ENCODE measurements at places on chromosomes 2 and 18.

GRCh38 chr2:7632420-7632819 is 715.2 kb downstream of the RNF144A start:
- DNase-seq = no peak

DNA sequence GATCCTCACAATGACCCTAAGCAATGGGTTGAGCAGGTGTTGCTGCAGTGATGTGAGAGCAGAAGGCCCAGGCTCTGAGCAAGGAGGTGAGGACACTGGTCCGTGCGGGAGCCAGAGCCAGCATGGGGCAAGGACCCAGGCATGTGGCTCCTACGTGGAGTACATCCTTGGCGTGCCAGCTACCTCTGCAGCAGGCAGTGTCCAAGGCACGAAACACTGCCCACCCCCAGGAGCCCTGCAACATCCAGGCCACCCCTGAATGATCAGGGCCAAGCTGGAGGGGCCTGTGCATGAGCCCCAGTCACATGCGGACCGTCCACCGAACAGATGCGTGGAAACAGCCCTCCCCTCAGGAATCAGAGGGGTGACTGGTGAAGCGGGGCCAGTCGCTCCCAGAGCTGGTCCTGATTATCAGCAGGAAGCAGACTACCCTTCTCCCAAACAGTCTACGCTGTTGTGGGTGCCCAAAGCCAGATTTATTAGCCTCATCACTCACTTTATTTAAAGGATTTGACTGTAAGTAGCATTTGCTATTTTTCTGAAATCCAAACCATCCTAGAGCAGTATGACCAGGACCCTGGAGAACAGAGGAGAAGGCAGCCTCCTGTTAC is 16.8 kb downstream of the CELF4 start:
- DNase-seq = no peak

DNA sequence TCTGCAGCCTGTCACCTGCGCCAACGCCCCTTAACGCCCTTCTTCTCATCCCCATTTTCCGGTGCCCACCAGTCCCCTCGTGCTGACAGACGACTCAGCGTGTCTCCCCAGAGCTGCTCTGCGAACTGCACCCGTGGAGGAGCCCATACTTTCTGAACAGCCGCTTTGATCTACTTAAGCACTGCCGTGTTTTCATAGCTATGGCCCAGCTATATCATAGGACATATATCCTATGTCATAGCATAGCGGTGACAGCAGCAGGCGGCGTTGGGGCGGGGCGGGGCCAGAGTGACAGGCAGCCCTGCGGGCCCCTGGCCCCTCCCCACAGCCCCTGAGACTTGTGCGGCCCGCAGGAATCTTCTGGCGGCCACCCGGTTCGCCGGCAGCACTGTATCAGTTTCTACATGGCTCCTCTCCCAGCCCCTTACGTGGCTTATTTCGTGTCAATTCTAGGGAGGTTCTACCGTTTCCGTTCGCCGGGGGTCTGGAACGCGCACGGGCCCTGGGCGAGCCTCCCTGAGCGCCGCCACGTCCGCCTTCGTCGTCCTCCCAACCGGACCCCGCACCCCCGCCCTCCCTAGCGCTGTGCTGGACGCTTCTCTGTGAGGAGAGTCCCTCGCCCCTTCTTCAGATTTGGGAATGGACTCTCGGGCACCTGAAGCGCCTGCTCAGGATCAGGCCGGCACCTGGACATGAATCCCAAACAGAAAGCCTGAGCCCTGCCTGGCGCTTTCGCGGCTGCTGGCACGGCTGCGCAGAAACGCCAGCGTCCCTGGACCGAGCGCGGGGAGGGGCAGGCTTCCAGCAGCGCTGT is 35.4 kb downstream of the PTPN18 start:
- DNase-seq = peak; percentile 76

DNA sequence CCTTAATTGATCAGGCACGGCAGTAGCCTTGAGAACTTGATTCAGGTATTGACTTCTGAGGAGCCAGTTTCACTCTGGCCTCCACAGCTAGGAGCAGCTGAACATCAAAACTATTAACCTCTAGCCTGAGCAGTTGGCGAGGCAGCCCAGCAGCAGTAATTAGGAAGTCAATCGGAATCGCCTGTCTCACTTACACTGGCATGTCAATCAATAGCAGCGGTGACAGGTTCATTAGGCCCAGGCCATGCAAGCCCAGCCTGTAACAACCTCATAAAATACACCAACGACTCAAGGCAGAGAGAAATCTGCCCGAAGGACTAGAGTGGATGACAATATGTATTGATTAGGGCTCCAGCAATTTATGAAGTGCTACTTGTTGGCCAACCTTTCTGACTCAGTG is 255.4 kb upstream of the SKOR2 start:
- no peak for DNase-seq

DNA sequence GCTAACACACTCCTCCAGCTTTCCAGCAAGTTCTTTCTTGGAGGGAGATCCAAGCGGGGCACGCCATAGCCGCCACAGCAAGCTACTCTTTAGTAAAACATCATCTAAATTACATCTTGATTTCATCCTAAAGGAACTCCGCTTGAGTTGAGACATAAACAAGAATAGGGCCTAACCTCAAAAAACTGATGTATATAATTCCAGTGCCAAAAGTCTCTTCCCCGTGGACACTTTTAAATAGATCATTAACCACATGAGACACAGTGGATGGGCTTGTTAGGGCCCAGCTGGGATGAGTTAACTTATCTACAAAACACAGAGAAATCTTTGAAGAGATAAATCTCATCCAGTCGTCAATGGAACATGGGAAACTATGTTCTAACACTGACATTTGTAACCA is 20.8 kb upstream of the MLPH start:
- no peak for DNase-seq

- no peak for DNase-seq
Measured at GRCh38 chr2:73997813-73998212, 13.1 kb downstream of the TET3 start.

GRCh38 chr18:74131124-74131523 is 16.5 kb downstream of the FBXO15 start:
- no peak for DNase-seq

DNA sequence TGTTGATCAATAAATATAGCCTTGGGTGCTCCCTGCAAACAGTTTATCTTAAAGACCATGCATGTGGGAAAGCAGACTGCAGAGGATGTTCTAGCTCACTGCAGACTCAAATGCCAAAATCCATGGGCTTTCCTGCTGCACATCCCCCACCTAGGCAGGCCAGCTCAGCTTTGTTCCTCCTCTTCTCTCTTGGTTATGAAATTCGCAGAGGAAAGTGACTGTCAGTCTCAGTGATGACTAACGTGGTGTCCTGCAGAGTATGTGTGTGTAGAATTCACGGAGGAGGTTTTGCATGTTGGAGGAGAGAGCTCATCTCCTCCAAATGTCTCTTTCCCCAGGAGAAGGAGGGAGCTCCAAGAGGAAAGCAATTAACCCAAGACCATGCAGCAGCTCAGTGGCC is 21.4 kb upstream of the KCNS3 start:
- peak; percentile 1 for DNase-seq

DNA sequence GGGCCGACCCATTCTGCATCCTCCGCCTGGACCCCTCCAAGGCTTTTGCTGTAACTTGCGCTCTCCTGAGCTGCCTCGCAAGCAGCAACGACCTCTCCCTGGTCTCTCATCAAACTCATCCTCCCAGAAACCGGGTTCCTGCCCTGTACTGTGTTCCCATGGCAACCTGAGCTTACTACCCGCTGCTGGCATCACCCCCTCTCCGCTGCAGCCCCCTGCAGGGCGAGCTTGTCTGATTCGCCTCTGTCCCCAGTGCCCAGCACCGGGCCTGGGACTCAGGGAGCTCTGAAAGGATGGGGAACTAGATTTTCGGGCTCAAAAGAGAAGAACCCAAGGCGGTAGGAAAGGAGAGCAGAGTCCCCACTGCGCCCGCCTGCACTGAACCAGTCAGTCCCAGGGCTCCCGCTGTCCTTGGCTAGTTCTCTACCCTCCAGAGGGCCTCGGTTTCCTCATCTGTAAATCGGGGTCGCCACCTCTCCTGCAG is 463 bp downstream of the HS1BP3 start:
- DNase-seq = peak; percentile 3

GRCh38 chr2:103232865-103233264 is 471.0 kb downstream of the TMEM182 start:
- DNase-seq = no peak

GRCh38 chr2:67240507-67240906 is 156.6 kb upstream of the ETAA1 start:
- DNase-seq = no peak

- no peak for DNase-seq
Measured at GRCh38 chr2:38427936-38428335, 50.9 kb upstream of the ATL2 start.

DNA sequence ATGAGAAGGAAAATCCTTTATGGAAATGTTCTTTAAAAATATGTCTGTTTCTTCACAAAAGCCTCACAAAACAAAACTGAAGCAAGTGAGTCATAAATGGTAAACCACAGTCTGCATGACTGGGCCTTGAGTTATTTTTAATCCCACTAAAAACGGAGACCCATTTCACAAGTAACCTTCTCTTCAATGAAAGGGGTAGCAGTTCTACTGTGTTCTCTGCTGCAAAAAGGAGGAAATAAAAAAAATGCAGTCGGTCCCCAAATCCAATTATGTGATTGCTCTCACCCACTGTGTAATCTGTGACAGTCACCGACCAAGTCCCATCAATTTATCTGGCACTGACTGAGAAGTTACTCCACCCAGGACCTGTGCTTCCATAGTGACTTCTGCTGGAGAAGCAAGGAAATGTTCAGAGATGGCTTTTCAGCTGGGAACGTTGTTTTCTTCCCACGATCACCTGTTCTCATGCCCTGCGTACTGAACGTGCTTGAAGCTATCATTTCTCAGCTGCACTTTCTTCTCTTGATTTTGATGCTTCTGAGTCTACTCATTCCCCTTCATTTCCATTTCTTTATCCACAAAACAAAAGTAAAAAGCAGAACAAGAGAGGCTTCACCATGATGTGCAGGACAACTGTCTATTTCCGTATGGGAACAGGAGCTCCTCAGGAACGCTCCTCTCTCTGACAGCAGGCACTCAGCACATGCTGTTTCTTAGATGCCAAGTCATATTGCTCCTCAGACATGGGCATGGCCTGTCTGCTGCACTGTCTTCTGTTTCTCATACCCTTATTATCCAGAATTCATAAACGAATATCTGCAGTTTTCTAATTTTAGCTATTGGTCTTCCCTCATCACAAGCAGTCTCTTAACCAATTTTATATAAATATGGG is 80.0 kb upstream of the TMEM200C start:
- DNase-seq = no peak

GRCh38 chr2:15155959-15156574 is 405.1 kb downstream of the NBAS start:
- DNase-seq = no peak
